ENCODE measurements at places on chromosomes 5 and 9.

- DNase-seq, result no peak
- H3K27ac ChIP-seq, result no peak overlapping the region
- no peak overlapping the region for H3K4me3 ChIP-seq
- H3K4me1 ChIP-seq, result peaks cover 9% of the 10 kb centered on the region
These were observed 22.6 kb downstream of the OTULIN start for GRCh38 chr5:14687023-14687665.

DNA sequence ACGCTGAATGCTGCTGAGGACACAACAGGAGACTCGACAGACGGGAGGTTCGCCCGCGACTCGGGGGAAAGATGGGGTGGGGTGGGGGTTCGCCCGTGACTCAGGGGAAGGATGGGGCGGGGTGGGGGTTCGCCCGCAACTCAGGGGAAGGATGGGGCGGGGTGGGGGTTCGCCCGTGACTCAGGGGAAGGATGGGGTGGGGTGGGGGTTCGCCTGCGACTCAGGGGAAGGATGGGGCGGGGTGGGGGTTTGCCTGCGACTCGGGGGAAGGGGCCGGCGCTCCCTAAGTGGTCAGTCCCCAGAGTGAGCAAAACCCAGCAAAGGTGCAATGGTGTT lies 2.2 kb downstream of the LCN6 start:
- no peak for DNase-seq
- peaks cover 2% of the 10 kb centered on the region for H3K27me3 ChIP-seq
- no peak overlapping the region for H3K27ac ChIP-seq
- no peaks in the 10 kb centered on the region for H3K4me1 ChIP-seq

- peaks cover 37% of the 10 kb centered on the region for H3K4me1 ChIP-seq
- H3K36me3 ChIP-seq, result peaks cover 12% of the 10 kb centered on the region
- no peak for DNase-seq
These were observed 7.6 kb downstream of the FAM13B start for GRCh38 chr5:138025285-138025684.

DNA sequence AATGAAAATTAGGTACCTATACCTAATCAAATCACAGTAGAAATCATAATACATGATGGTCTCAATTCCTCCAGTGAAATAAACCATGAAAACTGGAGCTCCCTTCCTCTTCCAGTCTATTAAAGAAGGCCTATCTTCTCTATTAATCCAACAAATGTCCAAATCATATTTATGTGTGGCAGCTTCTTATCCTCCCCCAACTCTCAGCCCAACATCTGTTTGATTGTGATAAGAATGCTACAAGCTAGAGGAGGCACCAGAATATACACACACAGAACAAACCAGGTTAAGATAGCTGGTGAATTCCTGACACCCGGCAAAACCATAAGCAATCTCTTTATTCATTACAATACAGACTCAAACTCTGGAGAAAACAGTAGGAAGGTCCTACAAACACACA lies 110.8 kb downstream of the FBXL17 start:
- no peak overlapping the region for H3K27ac ChIP-seq
- H3K36me3 ChIP-seq, result no peaks in the 10 kb centered on the region
- no peak for DNase-seq
- H3K4me1 ChIP-seq, result no peaks in the 10 kb centered on the region

DNA sequence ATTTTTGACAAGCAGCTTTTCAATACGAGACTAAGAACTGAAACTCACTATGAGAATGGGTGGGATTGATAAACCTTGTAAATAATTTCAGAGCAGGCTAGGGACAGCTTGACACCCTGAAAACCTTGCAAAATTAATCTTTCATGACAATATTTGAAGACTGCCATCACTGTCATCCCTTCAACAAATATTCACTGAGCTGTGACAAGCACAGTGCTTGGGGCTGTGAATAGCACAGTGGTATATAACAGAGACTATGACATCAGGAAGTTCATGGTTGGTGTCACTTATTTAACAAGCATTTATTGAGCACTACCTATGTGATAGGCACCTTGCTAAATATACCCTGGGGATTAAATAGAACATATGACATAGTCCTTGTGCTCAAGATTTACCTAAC lies 741.0 kb upstream of the RIOK2 start:
- H3K27me3 ChIP-seq, result no peaks in the 10 kb centered on the region
- no peak overlapping the region for H3K4me3 ChIP-seq
- no peak for DNase-seq
- no peak overlapping the region for H3K27ac ChIP-seq
- H3K36me3 ChIP-seq, result no peaks in the 10 kb centered on the region
